Vagina (tissue), 2 donors: ENCODE measurements at places on chromosomes 4 and X.

DNA sequence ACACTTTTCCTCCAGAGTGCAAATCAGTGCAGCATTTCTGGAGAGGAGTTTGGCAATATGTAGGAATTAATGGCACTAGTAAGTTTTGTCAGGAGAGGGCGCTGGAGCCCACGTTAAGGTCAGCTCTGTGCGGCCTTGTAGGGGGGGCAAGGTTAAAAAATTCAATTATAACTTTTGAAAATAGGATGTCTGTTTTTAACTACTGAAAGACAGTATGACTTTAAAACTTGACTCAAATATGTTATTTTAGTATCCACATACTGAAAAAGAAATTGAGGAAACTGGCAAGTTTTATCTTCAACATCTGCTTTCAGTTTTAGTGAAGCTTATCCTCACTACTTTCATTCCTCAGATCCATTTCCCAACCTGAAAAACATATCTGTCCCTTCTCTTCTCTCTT, 30.9 kb upstream of the HSD17B13 start:
- H3K27me3 ChIP-seq: no peaks in the 10 kb centered on the region
- DNase-seq: no peak

DNA sequence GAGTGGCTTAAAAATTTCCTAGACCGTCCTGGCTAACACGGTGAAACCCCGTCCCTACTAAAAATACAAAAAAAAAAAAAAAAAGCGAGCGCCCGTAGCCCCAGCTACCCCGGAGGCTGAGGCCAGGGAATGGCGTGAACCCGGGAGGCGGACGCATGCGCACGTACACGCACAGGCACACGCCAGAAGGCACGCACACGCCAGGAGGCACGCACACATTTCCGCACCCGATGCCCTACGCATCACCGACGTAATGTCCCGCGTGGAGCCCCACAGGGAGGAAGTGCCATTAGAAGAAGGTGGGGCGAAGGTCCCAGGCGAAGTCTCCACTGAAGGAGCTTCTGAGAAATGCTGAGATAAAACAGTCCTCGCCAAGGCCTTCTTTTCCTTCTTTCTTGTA, 41.4 kb downstream of the NLGN4X start:
- H3K4me3 ChIP-seq: no peak overlapping the region
- H3K27ac ChIP-seq: no peak overlapping the region
- DNase-seq: no peak
- H3K27me3 ChIP-seq: no peaks in the 10 kb centered on the region
- H3K4me1 ChIP-seq: no peaks in the 10 kb centered on the region

- H3K4me3 ChIP-seq: no peak overlapping the region
- no peaks in the 10 kb centered on the region for H3K27me3 ChIP-seq
- no peak overlapping the region for H3K27ac ChIP-seq
- no peaks in the 10 kb centered on the region for H3K36me3 ChIP-seq
- H3K4me1 ChIP-seq: no peaks in the 10 kb centered on the region
Observed at GRCh38 chr4:83870328-83870950, 334.5 kb downstream of the GPAT3 start.

GRCh38 chr4:63620271-63620670, 789.0 kb downstream of the TECRL start:
- no peak overlapping the region for H3K27ac ChIP-seq
- H3K4me1 ChIP-seq: no peaks in the 10 kb centered on the region
- DNase-seq: no peak
- H3K27me3 ChIP-seq: no peaks in the 10 kb centered on the region
- H3K4me3 ChIP-seq: no peak overlapping the region

DNA sequence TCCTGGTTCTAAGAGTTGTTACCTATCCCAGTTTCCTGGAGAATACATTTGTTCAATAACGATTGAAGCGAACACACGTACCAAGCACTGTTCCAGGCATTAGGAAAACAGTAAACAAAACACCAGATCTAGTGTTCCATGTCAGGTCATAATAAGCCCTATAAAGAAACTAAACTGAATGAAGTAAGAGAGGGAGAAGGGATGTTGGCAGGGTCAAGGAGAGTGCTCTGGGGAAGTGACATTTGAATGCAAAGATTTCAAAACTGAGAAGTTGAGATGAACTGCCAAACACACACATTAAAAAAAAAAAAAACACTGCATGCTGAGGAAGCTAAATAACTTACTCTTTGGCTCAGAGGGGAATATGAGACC, 14.4 kb upstream of the ENAM start:
- no peak overlapping the region for H3K27ac ChIP-seq
- no peak for DNase-seq
- no peak overlapping the region for H3K4me3 ChIP-seq
- H3K4me1 ChIP-seq: peaks cover 11% of the 10 kb centered on the region

- no peaks in the 10 kb centered on the region for H3K4me1 ChIP-seq
- H3K36me3 ChIP-seq: no peaks in the 10 kb centered on the region
- no peak overlapping the region for H3K4me3 ChIP-seq
- DNase-seq: no peak
Observed at GRCh38 chr4:121721700-121722099, 24.9 kb upstream of the ANXA5 start.

GRCh38 chrX:66020631-66021334, 19.1 kb downstream of the VSIG4 start:
- H3K27ac ChIP-seq: no peak overlapping the region

DNA sequence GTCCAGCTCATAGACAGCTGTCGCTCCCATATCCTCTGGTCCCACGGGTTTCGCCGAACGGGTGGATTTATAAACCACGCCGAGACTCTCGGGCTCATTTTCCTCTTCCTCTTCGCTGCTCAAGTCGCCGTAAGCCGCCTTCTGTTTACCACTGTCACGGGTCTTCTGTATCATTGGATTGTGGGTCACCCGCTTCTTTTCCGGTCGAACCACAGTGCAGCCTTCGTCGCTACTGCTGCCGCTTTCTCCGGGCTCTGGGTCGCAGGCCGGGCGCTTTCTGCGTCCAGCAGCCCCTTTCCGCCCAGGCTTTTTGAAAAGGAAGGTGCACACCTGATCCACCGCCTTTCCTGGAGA, 311 bp downstream of the RNF113A start:
- H3K27me3 ChIP-seq: no peaks in the 10 kb centered on the region
- peak overlapping the region; percentile 67 for H3K4me3 ChIP-seq
- H3K27ac ChIP-seq: peak overlapping the region; percentile 83
- H3K36me3 ChIP-seq: no peaks in the 10 kb centered on the region
- H3K4me1 ChIP-seq: peaks cover 13% of the 10 kb centered on the region

DNA sequence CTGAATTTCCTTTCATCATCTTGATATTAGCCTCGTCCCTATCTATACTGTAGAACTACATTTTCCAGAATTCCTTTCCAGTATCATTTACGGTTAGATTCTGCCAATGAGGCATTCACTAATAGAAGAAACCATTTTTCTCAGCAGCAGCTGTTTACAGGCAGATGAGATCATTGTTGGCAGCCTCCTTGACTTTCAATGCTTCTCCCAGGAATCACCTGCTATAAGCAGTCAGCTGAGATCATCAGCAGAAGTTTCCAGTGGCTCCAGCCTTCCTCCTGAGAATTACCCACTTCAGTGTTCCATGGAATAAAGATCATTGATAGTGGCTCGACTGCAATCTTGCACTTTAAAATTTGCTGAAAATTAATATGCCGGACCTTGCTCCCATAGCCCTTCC, 157.3 kb upstream of the TET2 start:
- H3K27ac ChIP-seq: no peak overlapping the region
- no peaks in the 10 kb centered on the region for H3K4me1 ChIP-seq
- no peak for DNase-seq
- H3K4me3 ChIP-seq: no peak overlapping the region
- H3K27me3 ChIP-seq: no peaks in the 10 kb centered on the region
- H3K36me3 ChIP-seq: no peaks in the 10 kb centered on the region

GRCh38 chr4:113979148-113979904, at the start of gene ARSJ:
Gene ARSJ, minus strand, starts transcription at chr4:113979647. Its CDS starts 813 bp downstream, at chr4:113978834.
- H3K4me3 ChIP-seq: peak within 1 kb of the TSS; percentile 72
- no peaks in the 10 kb centered on the region for H3K27me3 ChIP-seq
- no peaks in the 10 kb centered on the region for H3K36me3 ChIP-seq
- no peak for DNase-seq

DNA sequence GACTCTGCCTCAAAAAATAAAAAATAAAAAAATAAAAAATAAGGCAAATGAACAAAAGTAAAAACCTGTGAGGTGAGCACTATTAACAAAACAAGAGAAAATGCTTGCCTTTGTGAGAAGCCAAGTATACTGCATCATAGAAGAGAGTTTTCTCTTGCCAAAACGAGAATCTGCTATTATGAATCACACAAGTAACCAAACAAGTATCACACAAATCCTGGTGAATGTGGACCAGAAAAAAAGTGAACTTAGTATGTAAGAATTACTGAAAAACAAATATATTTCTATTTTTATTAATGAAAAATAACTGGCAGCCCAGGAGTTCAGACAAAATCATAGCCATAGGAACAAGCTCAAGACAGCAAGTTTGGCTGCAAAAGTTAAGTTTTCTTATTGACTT, 193.5 kb downstream of the PDGFC start:
- H3K27ac ChIP-seq: no peak overlapping the region
- no peak overlapping the region for H3K4me3 ChIP-seq
- peaks cover 38% of the 10 kb centered on the region for H3K4me1 ChIP-seq
- H3K27me3 ChIP-seq: no peaks in the 10 kb centered on the region
- H3K36me3 ChIP-seq: no peaks in the 10 kb centered on the region

DNA sequence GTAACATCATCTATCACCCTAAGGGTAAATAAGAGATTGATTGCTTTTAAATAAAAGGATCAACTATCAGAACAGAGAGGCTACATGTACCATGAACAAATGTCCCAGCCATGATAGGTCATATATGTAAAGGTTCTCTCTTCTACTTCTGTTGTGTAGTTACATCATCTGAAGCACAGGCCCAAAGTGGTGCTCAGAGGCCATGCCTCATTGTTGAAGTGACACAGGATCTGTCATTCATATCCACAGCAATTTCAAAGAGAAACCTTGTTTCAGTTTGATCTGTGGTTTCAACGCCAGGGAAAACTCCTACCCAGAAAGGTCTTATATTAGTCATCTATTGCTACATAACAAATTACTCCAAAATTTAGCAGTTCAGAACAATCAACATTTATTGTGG, 269.2 kb upstream of the MAOA start:
- DNase-seq: no peak
- H3K36me3 ChIP-seq: no peaks in the 10 kb centered on the region
- no peaks in the 10 kb centered on the region for H3K27me3 ChIP-seq
- H3K4me1 ChIP-seq: no peaks in the 10 kb centered on the region
- H3K27ac ChIP-seq: no peak overlapping the region
- no peak overlapping the region for H3K4me3 ChIP-seq
